ENCODE measurements at places on chromosomes 13 and 19.

DNA sequence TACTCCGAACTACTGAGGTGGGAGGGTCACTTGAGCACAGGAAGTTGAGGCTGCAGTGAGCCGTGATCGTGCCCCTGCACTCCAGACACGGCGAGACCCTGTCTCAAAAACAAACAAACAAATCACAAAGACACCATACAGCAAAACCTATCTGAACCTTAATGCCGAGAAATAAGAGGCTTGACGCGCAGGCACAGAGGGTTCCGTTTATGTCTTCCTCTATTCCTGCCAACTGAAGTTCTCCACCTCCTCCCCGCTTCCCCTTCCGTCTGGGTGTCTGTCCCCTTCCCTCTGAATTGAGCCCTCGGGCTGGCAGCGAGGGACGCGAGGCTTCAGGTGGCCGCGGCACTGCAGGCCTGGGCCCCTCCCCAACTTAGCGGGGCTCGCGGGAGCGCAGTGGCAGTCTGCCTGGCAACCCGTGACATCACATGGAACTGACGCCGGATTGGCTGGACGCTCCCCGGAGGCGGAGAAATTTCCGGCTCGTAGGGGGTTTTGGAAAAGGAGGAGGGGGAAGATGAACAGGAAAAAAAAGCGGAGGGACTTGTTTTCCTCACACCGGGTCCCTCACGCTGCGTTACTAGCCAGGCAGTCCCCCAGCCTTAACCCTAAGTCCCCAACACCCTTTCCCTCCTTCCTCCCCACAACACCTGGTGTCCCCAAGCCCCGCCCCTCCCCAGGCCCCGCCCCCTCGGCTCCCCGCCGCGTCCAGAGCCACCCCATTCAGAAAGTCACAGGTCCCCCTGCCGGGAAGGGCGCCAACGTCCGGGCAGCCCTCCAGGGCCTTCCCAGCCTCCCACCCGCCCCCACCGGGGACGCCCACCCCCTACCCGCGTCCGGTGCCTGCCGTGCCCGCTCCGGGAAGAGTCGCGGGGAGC lies 1.1 kb upstream of the MYBPC2 start:
- peak; percentile 21 for DNase-seq

DNA sequence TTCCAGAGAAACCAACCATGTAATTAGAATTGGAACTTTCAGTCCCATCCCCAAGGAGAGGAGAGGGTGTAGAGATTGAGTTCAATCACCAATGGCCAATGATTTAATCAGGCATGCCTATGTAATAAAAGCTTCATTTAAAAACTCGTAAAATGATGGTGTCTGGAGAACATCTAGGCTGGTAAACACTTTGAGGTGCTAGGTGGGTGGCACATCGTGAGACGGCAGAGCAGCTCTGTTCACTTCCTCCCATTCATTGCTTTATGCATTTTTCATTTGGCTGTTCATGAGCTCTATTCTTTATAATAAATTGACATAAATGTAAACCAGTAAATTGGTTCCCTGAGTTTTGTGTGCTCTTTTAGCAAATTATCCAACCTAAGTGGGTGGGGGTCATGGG lies 90.1 kb downstream of the ELF1 start:
- no peak for DNase-seq

DNA sequence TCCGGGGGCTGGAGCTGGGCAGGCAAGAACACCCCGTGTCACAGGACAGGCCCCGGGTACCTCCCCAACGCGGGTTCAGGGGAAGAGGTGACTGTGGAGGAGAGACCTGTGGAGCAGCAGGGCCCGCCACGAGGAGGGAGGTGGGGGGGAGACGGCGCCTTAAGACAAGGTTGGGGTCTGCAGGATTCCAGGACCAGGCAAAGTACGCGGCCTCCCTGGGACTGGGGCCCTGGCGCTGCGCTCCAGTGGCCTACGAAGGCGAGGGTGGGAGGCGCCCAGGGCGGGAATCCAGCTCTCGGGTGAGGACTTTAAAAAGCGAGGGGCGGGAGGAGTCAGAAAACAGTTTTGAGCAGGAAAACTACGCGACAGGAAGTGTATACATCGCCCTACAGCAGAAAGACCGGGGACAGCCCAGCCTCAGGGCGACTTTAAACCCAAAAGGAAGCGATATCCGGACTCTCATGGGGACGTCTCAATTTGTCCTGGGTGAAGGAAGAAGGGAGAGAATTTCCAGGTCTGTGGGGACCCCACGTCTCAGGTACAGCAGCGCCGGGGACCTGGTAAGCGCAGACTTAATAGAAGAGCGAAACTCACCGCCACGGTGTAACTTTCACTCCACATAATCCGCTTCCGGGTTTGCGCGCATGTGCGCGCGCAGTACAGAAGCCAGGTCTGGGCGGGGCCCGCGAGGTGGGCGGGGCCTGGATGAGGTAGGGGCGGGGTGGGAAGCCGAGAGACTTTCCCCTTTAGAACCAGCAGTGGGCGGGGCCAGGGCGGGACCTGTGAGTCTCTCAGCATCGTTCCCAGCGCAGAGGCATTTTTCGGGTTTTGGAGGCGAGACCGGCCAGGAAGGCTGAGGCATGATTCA lies at the start of gene ZNF83:
Gene ZNF83 (minus strand): TSS at position 638 of the 868 bp plus-strand sequence.
- peak; percentile 98 for DNase-seq

- no peak for DNase-seq
Measured at GRCh38 chr19:3250675-3251074, 26.2 kb downstream of the CELF5 start.

GRCh38 chr13:25844559-25845434 lies 207.0 kb downstream of the SHISA2 start:
- no peak for DNase-seq

DNA sequence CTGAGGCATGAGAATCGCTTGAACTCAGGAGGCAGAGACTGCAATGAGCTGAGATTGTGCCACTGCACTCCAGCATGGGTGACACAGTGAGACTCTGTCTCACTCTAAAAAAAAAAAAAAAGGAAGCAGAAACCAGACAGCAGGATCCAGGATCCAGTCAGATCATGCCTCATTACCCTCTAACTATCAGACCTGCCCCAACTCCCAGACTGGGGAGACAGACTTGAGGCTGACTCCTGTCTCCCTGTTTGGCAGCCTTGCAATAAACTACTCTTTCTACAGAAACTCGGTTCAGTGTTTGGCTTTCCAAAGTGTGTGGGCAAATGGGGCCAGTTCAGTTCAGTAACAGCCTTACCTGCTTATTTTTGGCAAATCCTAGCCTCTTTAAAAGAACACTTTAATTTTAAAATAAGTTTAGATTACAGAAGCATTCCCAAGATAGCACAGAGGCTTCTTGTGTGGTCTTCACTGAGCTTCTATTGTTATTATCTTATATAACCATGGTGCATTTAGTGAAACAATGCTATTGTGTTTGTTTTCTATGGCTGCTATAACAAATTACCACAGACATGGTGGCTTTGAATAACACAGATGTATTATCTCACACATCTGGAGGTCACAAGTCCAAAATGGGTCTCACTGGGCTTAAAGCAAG lies 18.5 kb downstream of the RASL11A start:
- no peak for DNase-seq

GRCh38 chr13:33244907-33245287 lies 40.7 kb downstream of the STARD13 start:
- DNase-seq: no peak

DNA sequence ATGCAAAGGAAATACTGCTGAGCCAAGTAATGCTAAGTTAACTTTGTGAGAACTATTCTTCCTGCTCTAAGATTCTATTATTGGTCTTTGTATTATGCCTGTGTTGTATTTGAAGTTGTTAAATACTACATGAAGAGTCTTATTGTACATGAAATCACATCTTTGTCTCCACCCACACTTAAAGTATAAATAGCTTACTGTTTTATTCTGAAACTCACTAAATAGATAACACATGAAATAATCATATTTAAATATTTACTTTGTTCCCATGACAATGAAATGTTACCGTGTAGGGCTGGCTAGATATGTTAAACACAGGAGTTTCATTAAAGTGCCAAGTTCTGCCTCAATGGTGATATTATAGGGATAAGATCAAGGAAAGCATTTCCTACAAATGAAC lies 562.1 kb upstream of the ATXN8OS start:
- DNase-seq: no peak

DNA sequence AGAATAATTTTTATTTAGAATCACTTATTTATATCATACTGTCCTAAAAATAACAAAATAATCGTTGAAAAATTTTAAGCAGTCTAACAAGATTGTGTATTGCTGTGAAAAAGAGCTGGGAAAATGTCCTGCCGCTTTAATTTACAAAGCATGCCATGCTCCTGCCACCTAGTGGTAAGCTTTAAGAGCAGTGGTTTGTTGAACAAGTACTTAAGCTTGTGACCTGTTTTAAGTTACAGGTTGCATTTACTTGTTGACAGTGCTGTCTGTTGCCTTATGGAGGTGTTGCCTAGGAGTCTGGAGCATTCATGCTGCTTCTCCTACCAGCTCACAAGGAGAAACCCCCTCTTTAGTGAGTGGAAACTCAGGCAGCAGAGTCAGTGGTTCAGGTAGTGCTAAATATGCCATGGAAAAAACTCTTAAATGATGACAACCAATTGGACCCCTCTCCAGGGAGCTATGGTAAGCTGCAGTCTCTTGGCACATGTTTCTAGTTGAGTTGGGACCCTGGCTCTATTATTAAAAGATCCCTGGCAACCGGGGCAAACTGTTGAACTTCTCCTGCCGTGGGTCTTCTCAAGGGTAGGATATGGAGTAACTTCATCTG lies 68.4 kb downstream of the SPATA13 start:
- no peak for DNase-seq
